ENCODE measurements at places on chromosomes 2 and 18.

GRCh38 chr2:67437114-67437513 is 40.0 kb downstream of the ETAA1 start:
- DNase-seq: no peak

DNA sequence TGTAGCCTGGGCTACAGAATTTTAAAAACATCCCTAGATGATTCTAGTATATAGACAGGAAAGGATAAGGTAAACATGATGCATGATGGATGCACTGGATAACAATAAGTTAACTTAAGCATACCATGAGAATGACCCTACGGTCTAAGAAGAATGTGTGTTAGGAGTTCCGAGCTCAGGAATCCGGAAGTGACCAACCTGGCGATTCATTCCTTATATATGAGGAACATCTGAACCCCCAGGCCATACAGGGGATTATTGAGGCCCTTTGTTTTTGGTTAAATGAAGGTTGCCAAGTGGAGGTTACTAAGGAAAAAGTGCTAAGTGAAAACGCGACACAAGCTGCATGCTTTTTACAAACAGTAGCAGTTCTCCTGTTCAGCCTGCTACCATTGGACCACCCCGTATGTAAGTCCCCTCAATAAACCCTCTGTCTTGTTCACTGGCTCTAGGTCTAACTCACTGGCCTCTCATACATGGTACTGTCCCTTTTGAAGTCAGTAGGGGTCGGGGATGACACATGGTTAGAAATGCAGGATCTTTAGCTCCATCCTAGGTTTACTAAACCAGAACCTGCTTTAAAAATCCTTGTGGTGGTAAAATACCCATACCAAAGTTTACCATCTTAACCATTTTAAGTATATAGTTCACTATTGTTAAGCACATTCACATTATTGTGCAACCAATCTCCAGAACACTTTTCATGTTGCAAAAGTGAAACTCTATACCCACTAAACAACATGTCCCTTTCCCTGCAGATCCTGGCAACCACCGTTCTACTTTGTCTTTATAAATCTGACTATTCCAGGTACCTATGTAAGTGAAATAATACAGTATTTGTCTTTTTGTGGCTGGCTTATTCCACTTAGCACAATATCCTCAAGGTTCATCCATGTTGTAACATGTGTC is 111.0 kb upstream of the MAP4K3 start:
- DNase-seq: no peak

GRCh38 chr2:205892251-205892655 is 193.7 kb downstream of the INO80D start:
- no peak for DNase-seq

DNA sequence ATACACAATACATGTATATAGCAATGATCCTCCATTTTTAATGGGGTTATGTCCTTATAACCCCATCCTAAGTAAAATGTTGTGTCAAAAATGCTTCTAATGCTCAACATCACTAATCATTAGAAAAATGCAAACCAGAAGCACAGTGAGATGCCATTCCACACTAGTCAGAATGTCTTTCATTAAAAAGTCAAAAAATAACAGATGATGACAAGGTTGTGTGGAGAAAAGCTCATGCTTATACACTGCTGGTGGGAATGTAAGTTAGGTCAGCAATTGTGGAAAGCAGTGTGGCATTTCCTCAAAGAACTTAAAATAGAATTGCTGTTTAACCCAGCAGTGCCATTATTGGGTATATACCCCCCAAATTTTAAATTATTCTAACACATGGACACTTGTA is 654.9 kb upstream of the CNTNAP5 start:
- DNase-seq: no peak

DNA sequence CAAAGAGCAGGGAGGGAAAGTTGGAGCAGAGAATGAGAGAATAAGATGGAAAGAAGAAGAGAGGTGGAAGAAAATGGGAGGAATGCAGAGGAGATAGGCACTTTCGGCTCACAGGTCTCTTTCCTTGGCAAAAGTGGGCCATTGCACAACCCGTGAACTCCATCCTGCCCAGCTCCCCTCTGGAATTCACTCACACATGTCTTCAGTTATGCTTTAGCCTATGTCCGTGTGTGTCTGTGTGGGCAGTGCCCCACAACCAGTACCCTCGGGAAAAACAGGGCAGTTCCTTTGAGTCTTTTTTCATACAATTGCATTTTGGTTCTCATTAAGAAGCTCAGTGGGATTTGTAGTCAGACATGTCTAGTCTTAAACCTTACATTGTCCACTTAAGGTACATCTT is 34.5 kb downstream of the DTNA start:
- no peak for DNase-seq

GRCh38 chr2:232876161-232876977 is 6.3 kb downstream of the SNORC start:
- DNase-seq: peak; percentile 38

GRCh38 chr2:68319398-68320117 is at the start of gene CNRIP1:
Gene CNRIP1, minus strand, starts transcription at chr2:68319949. Its CDS starts 549 bp downstream, at chr2:68319400.
- peak; percentile 72 for DNase-seq

- no peak for DNase-seq
These were observed 87.6 kb downstream of the SEMA4F start for GRCh38 chr2:74741629-74742028.

GRCh38 chr18:7592305-7593071 is 25.4 kb downstream of the PTPRM start:
- peak; percentile 32 for DNase-seq

- no peak for DNase-seq
These were observed 435 bp downstream of the ZNF532 start for GRCh38 chr18:58865033-58865590.

GRCh38 chr2:28477087-28477486 is 18.8 kb upstream of the PLB1 start:
- no peak for DNase-seq

DNA sequence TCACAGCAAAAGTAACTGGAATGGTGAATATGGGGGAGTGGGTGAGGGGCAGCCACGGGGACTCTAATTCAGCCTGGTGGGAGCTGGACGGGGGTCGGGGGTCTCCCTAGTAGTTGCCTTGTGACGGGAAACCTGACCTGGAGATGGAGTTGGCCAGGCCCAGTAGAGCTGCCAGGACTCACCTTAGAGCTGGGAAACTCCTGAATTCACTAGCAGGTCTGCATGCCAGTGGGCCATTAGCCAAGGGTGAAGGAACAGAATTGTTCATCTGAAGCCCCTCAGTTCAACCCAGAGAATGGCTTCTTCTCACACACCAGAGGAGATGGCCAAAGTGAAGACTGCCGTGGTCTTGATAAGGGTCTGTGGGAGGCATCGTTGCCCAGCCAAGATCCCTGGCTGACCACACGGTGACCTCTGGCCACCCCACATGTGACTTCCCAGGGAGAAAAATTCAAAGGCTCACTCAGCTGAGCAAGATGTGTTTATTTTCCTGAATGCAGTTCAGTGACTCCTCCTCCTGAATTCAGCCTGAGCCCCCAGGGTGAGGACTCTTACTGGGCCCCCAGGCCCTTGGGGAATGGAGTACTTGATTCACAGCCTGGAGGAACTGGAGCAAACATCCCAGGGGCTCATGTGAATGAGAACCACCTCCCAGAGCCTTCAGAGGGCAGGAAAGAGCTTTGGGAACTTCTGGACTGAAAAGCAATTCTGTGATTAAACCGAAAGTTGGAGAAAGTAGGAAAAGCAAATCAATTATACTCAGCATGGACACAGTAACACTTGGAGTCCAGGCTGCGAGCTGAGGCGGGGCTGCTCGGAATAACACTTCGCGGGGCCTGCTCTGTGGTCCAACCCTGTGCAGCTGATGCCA is 25.2 kb downstream of the MOCOS start:
- no peak for DNase-seq

DNA sequence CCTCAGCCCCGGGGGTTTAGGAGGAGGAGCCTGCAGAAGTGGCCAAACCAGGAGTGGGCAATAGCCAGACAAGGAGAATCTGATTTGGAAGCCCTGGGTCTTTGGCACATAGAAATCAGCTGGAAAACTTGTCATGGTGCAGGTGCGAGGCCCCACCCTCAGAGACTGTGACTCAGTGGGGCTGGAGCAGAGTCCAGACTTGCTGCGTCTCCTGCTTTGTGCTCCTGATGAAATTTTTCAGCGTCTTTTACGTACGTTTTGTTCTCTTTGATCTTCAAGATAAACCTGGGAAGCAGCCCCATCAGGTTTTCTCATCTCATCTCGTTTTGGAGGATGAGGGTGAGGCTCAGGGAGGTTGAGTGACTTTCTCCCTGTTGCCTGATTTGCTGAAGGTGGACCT is 114.1 kb downstream of the CABLES1 start:
- no peak for DNase-seq

DNA sequence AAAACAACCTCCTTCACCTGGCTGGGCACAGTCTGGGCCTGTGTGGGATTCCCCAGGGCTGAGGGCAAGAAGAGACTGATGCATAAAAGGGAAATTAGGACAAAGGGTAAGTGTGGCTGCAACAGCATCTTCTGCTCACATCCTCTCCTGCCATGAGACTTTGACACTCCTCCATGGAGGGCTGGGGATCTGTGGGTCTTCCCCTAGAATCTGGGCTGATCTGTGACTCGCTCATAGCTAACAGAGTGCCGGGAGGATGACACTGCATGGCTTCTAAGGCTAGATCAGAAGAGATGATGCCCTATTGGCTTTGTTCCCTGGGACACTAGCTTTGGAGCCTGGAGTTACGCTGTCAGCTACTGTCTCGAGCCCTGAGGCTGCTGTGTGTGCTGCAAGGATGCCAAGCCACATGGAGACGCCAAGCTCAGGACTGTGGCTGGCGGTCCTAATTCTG is 24.3 kb downstream of the MOCOS start:
- no peak for DNase-seq

DNA sequence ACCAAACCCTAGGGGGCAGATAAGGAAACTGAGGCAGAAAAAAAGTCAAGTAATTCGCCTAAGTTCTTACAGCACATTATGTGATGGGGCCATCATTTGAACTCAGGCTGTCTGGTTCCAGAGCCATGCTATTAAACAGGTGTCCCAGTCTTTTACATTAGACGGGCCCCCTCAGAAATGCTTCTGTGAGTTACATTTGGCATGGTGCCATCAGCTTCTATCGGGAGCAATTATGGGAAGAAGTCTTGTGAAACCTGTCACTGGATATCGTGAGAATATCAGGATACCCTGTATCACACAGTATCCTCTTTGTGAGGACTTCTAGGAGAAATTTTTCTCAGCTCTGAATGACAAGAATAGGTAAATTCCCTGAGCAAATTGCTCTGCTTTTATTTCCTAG is 143.7 kb upstream of the NOSTRIN start:
- no peak for DNase-seq

GRCh38 chr18:48799724-48800315 is 150.9 kb downstream of the SMAD7 start:
- no peak for DNase-seq

DNA sequence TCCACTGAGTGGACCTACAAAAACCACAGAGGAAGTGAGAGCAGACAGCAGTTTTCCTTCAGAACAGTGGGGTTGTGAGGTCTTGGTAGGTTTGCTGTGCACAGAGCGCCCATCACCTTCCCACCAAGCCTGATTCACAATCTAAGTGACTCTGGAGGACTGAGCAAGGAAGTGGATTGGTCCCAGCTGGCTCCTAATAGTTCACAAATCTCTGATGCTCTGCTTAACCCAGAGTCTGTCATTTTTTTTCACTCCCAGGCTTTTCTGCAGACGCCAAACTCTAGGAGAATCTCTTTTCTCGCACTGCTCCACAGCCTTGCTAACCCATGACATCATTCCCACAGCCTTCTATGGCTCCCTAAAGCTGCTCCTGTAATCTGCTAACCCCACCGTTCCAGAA is 280.4 kb downstream of the C1D start:
- no peak for DNase-seq

GRCh38 chr2:28199995-28200679 is 192.5 kb upstream of the FOSL2 start:
- no peak for DNase-seq

- DNase-seq: no peak
These were observed 13.1 kb upstream of the ACTR3 start for GRCh38 chr2:113876503-113877387.

GRCh38 chr2:31254237-31255203 is 20.6 kb downstream of the EHD3 start:
- no peak for DNase-seq

GRCh38 chr18:2964361-2965010 is 48.5 kb downstream of the LPIN2 start:
- DNase-seq: no peak

DNA sequence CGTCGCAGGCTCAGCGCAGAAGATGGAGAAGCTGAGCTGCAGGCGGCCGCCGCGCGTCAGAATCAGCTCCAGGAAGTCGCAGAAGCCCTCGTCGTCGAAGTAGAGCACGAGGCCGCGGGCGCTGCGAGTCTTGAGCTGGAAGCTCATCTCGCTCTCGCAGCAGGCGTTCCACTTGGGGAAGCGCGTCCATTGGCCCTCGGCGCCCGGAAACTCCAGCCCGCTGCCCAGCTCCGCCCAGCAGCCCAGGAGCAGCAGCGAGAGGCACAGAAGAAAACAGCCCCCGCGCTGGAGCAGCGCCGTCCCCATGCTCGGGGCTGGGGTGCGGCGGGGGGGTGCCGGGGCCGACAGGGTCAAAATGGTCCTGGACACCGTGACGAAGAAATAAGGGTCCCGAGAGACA is 4.0 kb downstream of the NRXN1 start:
- no peak for DNase-seq

DNA sequence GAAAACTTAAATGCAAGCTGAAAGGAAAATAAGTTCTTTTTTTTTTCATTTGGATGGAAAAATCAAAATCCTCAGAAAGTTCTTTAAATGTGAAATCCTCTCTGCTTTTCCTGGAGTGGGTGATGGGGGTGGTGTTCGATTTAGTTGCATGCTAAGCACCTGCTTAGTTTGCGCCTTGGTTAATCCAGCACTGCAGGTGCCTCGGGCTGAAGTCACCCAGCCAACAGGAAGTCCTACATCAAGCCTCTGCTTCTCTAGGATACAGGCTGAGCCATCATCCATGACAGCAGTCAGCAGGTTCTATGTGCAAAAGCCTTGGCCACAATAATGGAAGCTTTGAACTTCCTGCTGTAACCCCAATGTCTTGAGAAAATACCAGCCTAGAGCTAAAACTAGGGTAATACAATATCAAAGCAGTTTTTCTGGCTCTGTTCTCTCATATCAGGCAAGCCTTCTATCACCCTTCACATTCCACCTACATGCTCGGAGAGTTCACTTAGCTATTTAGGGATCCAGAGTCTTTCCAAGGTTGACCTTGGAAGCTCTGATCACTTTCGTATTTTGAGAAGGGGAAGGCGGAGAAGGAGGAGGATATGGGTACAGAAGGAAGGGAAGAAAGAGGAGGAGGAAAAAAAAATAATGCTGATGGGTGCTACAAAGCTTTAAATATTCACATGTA is 116.1 kb upstream of the LRRTM1 start:
- DNase-seq: no peak

- no peak for DNase-seq
These were observed 27.3 kb upstream of the EVA1A start for GRCh38 chr2:75587954-75588587.
